RKO (cell line): ENCODE measurements at places on chromosomes 16 and 17.

- DNase-seq: no peak
Measured at GRCh38 chr16:53413864-53414263, 20.4 kb upstream of the RBL2 start.

- no peak for DNase-seq
Measured at GRCh38 chr17:17029938-17030337, 12.3 kb upstream of the MPRIP start.

DNA sequence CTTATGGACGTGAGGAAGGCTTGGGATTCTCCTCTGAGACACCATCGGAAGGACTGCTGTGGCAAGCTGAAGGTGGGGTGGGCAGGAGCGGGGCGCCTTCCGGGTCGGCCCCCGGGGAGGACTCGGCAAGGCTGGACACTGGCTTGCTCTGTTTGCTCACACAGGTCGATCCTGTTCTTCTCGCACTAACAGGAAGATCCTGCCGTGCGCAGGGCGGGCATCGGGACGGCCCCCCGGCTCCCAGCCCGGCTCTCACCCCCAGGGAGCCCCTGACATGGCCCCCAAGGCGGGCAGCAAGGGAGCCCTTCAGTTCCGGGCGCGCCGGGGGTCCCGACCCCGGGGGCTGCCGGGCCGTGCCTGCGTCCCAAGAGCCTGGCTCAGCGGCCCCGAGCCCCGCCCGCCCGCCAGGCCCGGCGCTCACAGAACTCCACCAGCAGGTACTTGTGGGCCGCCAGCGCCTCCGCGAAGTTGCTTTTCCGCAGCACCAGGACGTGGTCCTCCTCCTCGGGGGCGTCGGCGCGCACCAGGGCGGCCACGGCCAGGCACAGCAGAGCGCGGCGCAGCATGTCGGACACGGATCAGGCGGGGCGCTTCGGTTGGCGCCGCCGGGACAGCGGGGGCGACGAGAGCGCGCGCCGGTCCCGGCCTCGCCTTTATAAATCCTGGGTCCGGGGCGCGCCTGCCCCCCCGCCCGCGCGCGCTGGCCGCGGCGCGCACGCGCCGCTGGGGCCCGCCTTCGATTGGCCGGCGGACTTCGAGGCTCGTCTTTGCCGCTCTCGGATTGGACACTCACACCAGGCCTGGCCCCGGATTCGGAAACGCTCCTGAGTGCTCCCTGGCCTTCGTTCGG, at the start of gene P4HB:
Gene P4HB (minus strand): TSS at position 630 of the 850 bp plus-strand sequence. CDS start 64 bp downstream, at position 566.
- no peak for DNase-seq

DNA sequence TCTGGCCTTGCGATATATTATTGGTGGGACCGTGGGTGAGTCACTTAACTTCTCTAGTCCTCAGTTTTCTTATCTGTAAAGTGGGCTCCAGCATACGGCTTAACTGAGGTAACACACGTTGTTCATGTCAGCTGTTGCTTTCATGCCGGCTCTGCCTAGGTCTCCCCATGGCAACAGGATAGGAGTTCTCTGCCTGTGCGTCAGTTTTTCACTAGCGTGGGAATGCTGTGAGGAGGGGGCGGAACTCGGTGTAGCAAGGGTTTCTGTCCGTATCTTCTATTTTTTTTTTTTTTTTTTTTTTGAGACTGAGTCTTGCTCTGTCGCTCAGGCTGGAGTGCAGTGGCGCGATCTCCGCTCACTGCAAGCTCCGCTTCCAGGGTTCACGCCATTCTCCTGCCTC, 758.5 kb upstream of the RBFOX1 start:
- DNase-seq: no peak

DNA sequence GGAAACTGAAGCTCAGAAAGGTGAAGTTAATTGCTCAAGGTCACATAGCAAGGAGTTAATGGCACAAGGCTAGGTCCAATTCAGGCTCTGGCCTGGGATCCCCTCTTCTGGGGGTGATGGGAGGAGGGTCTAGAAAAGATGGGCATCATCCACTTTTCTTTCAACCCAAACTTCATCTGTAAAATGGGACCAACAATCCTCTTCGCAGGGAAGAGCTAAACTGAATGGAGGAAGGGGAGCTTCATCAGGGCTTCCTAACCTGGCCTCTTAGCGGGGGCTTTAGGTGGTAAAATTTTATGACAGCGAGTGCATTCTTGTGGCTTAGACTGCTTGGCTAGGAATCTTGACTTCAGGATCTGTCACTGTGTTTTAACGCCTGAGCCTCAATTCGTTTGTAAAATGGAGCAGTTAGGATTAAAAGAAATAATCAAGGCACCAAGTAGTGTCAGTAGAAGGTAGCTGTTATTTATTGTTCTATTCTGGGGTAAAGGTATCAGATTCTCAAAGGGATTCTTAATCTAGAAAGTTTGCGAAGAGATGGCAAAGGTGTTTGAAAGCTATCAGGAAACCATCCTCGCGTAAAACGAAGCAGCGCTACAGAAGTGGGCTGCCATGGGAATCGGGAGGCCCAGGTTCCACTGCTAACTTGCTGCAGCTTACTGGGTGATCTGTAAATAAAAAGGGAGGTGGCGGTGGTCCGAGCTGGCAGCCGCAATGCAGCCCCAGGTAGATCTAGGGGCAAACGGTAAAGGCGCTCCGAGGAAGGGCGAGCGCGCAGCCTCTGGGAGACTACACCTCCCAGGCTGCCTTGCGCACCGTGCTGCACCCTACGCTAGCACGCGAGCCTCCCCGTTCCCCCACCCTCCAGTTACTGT, 1.5 kb upstream of the SRCAP start:
- DNase-seq: peak; percentile 96

DNA sequence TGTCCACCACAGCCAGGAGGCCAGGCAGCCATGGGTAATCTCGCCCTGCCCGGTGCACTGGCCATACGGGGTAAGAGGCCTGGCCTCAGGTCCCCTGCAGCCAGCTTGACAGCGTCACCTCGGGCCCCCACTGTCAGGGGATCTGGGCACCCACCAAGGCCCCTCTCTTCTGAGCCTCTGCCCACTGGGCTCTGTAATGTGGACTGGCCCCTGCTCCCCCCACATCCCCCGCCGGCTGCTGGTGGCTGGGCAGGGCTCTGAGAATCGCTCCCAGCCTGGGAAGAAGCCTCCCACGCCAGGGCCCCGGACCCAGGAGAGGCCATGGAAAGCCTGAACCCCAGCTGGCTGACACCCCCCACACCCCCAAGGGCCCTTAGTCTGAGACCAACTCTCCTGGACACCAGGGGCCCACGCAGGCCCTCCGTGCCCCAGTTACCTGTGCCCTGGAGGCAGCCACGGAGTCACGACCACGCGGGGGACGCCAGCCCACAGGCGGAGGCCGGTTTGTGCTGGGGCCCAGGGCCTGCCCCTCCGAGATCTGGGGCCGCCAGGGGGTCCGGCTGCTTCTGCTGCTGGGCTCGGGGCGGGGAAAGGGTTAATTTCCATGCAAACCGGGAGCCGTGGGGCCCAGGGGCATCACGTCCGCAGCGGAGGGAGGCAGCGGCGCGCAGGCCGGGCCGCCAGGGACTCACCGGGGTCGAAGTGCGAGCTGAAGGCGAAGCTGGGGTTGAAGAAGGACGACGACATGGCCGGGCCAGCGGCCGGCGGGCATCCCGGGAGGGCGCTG, at the start of gene PVALEF:
Gene PVALEF (plus strand): TSS at position 262 of the 787 bp plus-strand sequence. CDS start 15,720 bp downstream, outside the sequence.
- no peak for DNase-seq

DNA sequence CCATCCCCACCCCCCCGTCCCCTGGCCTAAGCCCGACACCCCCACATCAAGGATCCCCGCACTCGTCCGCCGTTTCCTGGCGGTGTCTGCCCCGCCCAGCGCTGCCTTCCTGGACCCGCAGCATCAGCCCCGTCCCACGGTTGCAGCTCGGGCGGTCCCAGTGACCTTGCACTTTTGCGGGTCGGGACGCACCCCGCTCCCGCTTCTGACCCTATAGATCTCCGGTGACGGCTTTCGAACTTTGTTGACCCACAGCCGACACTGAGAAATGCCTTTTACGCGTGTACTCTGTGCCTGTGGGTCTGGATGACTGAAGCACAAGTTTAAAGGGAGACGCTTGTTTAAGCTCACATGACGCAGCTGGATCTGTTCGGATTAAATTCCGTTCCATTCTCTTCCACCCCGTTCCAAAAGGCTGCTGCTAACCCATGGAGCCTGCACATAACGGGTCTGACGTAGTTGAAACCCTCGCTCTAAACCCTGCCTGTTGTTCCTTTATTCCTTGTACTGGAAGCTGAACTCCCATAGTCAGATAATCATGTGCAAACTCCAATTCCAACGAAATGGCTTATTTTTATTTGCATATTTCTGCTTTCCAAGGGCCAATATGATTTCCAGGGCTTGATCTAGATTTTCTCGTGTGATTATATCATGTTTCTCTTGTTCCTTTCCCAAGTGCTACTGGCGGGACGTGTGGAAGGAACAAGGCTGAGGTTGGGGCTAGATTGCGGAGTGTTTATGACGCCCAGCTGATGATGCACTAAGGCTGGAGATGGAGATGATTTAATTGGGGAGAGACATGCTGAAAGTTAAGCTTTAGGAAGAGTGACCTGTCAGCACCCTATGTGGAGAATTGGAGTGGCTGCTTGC, 834 bp downstream of the FLYWCH1 start:
- peak; percentile 70 for DNase-seq

DNA sequence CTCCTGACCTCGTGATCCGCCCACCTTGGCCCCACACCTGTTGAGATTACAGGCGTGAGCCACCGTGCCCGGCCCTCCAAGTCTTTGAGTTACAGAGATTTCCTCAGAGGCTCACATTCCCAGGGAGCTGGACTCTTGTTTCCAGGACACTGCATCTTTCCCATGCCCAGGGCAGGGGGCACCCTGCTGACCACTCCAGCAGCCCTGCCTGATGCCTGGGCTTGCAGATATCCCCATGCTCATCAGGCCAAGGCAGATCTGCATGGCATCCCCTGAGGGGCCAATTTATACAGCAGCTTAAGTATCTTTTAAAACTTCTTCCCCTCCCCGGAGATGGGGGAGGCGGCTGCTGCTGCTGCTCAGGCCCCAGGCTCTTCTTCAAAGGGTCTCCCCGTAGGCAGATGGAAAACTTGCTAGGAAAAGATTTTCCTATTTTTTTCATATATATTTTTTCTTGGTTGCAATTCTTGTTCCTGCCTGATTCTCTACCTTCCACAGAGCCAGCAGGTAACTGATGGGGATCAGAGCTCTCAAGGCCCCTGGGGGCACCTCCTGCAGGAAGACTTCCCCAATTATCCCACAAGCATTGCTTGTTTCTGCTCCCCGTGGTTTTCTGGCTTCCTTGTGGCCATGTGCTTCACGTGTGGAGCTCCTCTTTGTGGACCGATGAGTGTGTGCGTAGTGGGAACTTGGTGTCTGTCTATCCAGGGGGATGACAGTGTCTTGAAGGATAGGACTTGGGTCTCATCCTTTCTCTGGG, 102.2 kb upstream of the SDK2 start:
- no peak for DNase-seq

DNA sequence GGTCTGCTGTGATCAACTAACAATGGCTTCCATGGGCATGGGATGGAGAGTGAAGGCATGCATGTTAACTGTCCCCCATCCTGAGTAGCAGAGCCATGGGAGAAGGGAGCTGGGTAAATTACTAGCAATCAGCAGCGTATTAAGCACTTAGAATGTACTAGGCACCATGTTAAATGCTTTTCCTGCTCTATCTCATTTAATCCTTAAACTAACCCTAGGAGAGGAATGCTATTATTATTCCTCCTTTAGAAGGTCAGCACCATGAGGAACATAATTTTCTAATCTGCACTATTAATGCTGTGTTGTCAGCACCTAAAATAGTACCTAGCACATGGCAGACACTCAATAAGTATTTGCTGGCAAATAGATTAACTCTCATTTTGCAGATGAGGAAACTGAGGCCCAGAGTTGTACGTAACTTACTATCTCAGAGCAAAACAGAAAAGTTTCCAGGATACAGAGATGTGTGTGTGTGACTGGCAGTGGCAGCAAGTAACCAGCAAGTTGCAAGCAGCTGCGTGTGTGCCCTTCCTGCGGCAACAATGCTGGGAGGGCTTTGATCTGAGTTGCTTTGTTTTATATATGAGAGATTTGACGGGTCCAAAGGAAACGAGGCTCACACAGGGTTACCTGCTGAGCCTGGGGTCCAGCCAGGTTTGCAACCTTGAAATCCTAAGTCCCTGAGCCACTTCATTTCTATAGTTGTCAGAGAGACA, 6.5 kb upstream of the KLHL36 start:
- no peak for DNase-seq

DNA sequence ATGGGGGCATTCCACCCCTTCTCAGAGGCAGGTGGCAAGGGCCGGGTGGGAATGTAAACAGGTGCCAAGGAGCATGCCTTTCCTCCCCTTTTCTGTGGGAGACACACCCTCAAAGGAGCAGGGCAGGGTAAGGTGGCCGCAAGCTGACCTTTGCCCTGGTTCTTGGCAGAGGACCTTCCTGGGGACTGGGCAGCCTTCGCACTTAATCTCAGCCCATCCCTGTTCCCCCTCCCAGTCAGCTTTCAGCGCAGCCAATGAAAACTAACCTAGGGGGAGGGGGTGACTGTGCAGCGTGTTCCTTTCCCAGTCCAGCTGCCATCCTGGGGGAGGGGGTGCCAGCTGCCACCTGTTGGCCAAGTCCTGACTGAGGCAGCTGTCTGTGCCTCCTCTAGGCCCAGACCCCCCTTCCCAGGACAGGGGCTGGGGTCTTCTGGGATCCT, 2.8 kb downstream of the TRAF4 start:
- DNase-seq: no peak

GRCh38 chr16:5024632-5025031, 9.1 kb downstream of the NAGPA start:
- peak; percentile 59 for DNase-seq

- DNase-seq: no peak
Measured at GRCh38 chr17:39632153-39632941, 4.6 kb upstream of the STARD3 start.

DNA sequence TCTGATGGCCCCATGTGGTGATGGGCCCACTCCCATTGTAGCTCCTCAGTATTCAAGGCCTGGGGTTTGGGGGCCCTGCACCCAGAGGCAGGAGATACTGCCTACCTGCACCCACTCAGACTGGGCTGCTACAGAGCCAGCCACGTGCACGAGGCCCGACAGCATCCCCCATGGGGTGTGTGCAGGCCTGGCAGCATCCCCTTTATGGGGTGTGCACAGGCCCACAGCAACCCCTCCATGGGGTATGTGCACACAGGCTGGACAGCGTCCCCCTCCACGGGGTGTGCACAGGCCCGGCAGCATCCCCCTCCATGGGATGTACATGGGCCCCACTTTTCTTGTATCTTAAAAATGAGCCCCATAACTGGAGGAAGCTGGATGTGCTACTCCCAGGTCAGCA, 156.0 kb downstream of the RBFOX3 start:
- DNase-seq: no peak

GRCh38 chr16:17336530-17336900, 134.2 kb downstream of the XYLT1 start:
- DNase-seq: no peak
